T-helper 9 cell (primary cell): ENCODE measurements at places on chromosomes 3 and 15.
A peak's percentile ranks its signal among the peaks of the same experiment; 100 is the strongest.

DNA sequence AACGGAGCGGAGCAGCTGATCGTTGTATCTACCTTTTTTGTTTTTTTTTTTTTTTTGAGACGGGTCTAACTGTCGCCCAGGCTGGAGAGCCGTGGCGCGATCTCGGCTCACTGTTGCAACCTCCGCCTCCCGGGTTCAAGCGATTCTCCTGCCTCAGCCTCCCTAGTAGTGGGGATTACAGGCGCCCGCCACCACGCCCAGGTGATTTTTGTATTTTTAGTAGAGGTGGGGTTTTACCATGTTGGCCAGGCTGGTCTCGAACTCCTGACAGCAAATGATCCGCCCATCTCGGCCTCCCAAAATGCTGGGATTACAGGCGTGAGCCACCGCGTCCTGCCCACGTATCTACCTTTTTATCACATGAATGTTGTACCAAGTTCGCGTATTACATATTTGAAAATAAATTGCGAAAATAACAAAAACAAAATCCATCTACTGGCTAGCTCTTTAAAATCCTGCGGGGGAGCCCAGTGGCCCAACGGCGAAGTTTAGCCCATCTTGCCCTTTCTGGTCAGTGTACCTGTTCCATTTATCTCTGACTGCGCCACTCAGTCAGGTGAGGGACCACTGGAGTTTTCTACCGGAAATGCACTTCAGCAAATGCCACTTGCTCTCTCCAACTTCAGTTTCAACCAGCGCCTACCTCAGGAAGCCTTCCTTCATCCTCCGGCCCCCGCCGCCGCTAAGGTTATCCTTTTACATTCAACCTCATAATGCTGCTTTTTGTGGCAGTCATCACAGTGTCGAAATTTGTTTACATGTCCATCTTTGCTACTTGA is 1.2 kb upstream of the EIF3J start:
- DNase-seq = peak; percentile 8

DNA sequence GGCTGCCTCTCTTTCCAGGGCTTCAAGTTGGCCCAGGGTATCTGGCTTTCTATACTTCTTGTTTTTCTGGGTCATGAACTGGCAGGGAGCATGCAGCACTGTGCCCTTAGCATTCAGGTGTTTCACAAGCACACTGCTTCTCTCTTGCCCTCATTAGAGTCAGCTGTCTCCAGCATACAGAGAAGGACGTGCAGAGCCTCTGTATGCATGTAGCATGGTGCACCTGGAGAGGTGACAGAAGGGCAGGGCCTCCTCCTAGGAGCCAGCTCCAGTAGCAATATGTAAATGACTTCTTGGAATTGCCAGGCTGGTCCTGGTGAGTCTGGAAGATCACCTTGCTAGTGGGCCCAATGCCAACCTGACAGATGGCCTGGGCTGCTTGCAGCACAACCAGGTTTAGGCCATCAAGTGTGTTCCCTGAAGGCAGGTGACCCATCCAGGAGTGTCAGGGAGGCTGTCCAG is 44.8 kb upstream of the ATP2C1 start:
- no peak for DNase-seq

GRCh38 chr15:73605759-73606436 is 27.3 kb downstream of the NPTN start:
- DNase-seq = no peak

DNA sequence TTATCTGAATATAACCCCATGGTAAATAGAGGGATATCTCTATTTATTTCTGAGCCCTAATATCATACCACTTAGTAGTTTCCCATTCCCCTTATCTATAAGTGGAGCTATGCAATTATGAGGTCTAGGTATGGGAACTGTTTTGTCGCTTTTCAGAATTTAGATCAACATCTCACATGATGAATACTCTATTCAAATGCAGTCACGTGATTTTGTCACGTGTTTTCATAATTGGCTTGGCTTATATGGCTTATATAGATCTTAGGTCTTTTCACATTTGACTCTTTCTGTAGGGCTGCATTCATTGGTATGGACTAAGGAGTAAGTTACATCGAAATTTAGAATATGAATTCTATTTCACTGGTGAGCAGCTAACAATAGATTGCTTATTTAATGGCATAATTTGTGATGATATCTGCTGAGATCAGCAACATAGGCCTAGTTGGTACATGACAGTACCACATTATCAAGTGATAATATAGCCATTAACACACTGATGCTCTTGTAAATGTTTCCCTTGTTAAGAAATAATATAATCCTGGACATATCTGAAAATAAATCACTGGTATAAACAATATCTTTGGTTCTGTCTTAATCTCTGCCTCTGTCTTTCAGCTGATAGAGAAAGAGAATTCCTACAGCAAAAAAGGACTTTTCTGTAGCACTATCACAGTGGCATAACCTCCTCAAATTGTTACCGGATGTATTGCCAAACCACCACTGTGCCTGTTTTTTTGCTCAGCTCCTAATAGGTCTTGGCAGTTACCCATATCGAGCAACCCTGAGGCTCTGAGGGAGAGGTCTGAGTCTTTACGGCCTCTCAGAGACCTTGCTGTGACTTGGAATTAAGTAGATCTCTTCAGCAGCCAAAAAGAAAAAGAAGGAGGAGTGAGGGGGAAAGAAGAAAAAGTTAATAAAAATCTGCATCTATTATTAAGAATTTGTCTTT is 357.1 kb downstream of the ZPLD1 start:
- DNase-seq = no peak

GRCh38 chr15:23566071-23566554 is 639 bp downstream of the MKRN3 start:
- no peak for DNase-seq
